ENCODE measurements at places on chromosomes 2 and 18.
A peak's percentile ranks its signal among the peaks of the same experiment; 100 is the strongest.

DNA sequence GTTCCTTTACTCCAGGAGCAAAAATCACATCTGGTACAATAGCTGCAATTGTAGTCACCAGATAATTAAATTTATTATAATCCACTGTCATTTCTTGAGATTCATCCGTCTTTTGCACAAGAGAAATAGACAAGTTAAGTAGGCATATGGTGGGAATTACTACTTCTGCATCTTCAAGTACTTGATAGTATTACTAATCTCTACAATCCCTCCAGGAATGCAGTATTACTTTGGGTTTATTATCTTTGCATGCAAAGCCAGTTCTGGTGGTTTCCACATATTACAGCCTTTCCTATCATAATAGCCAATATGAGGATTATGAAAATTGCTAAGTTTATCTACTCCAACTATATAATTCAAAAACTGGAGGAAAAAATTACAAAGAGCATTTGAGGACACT is 254.1 kb downstream of the IKZF2 start:
- ATAC-seq: no peak

DNA sequence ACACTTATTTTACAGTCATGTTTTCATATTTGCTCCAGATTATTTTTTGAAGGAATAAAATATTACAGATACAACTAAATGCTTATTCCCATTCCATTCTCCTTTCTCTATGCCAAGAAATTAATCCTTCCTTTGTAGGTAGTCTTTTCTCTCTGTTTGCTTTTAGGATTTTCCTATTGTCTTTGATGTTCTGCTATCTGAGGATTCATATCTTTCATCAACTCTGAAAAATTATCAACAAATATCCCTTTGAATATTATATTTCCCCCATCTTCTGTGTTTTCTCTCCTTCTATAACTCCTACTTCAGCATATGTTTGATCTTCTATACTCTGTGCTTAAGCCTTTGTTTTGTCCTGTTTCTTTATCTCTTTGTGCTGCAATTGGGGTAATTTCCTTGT is 260.4 kb upstream of the RBMS1 start:
- no peak for ATAC-seq

- no peak for ATAC-seq
These were observed 107.4 kb downstream of the NOL4 start for GRCh38 chr18:34117319-34117718.

DNA sequence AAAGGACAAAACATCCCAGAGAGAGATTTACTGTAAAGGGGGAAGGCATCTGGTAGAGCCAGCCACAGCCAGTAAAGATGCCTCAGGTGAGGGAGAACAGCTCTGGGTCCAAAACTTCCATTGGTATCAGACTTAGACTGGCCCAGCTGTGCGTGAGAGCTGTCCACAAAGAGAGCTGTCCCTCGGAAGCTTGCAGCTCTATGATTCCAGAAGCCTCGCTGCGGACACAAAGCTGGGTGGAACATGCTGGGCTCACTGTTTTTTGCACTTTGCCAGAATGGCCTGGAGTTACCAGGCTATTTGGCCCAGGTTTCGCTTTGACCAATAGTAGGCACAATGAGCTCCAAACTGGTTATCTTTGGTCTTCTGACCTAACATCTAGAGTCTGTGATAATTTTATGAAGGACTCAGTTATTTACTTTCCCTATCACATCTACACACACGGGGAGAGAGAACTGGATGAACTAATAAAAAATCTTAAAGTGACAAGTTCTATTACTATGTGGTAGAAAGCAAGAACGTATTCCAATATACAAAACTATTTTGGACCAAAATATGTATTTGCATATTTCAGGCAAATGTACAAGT is 101.9 kb downstream of the DNER start:
- ATAC-seq: no peak

- ATAC-seq: no peak
These were observed 10.2 kb downstream of the MLPH start for GRCh38 chr2:237497009-237497837.

GRCh38 chr18:13409026-13409425 is 190.5 kb downstream of the LDLRAD4 start:
- ATAC-seq: no peak

DNA sequence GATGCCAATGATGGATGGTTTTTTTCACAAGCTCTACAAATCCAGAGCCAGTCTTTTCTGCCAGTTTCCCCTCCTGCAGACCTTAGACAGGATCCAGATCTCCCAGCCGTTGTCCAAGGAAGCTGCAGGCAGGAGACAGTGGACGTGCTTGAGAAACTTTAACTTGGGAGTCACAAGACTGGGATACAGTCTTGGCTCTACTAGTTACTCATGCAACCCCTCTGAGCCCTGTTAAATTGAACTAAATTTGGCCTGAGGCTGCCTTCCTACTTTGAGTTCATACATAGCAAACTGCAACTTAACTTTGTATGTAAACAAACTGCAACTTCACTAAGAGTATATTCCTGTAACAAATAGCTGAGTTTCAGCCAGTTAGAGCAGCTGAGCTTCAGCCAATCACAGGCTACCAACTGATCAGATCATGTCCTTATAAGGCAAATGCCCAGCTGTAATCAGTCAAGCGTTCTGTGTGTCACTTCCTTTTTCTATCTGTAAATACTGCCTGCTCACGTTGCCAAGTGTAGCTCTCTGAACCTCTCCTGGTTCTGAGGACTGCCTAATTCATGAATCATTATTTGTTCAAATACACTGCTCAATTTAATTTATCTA is 140.9 kb downstream of the CAPN13 start:
- peak; percentile 69 for ATAC-seq

GRCh38 chr18:54388203-54389142 is 30.8 kb downstream of the C18orf54 start:
- peak; percentile 93 for ATAC-seq

- ATAC-seq: no peak
These were observed 30.4 kb upstream of the MGAT4A start for GRCh38 chr2:98761267-98761781.

DNA sequence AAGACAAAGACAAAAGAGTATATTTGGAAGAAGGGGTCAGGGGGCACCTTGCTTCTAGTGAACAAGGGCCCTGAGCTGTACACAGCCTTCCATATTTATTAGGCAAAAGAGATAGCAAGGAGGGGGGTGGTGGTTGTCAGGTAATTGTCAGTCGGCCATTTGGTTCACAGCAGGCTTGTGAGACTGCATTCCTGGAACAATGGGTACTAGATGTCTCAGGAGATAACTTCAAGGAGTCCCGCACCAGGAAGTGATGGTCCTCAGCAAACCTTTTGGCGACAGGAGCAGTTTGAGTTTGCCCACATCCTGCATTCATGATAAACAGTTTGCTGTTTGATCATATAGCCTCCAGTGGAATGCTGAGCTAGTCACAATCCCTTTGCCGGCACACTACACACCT is 376.4 kb upstream of the RAB12 start:
- no peak for ATAC-seq

Measured in SK-N-SH treated with all-trans-retinoic acid at 6 μM for 48 hours (cell line).